Left ventricle myocardium inferior (tissue), 1 donor: ENCODE measurements at places on chromosomes 2 and 18.

- DNase-seq = no peak
Measured at GRCh38 chr2:137380610-137381009, 583.7 kb upstream of the HNMT start.

GRCh38 chr18:56021136-56021808 is 433.3 kb upstream of the TCF4 start:
- DNase-seq = no peak

DNA sequence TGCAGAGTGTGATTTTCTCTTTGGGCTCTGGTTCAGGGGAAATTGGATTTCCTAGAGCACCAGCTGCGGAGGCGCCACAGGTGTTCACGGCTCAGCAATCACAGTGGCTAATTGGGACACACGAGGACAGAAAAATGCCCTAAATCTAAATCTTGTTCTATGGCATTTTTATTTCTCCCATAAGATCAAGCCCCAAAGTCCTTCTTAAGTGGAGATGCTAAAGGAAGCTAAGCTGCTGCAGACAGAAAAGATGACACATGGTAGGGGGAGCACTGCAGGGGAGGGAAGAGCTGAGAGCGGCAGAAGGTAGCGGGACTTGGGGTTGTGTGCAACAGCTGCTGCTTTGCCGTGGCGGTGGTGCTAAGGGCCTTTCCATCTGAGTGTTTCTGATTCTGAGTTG is 280.6 kb downstream of the MYT1L start:
- no peak for DNase-seq

DNA sequence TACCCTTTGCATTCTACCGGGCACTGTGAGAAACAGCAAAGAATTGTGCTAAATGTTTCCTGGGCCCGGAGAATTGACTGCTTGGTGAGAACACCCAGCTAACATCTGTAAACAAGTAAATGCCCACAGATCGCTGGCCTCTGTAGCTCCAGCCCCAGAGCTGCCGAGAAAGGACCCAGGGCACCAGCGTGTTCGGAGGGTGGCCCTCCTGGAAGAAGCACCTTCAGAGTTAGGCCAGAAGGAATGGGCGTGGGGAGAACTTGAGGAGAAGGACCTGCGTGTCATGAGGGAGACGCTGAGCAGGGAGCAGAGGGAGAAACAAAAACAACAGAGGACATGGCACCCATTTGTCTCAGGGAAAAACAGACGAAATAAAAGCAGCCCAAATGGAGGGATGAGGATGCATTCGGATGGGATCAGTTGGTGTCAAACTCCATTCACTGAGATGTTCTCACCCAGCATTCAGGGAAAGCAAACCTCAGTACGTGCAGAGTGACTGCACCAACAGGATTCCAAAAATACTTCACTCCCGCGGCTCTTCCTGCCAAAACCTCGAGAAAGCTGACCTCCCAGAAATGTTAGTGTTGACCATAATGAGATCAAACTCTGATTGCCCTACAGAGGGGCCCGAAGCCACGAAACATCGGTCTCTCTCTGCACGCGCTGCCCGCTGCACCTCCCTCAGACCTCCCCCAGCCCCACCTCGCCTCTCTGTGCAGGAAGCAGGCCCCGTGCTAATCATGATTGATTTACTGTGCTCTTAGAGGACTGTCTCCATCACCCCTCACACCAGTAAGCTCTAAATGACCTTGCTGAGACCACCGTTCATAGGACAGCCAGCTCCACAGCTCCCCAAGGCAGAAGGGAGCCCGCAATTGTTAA is 376.3 kb upstream of the SALL3 start:
- DNase-seq = no peak

- no peak for DNase-seq
Measured at GRCh38 chr2:148493822-148494563, 150.6 kb upstream of the EPC2 start.

DNA sequence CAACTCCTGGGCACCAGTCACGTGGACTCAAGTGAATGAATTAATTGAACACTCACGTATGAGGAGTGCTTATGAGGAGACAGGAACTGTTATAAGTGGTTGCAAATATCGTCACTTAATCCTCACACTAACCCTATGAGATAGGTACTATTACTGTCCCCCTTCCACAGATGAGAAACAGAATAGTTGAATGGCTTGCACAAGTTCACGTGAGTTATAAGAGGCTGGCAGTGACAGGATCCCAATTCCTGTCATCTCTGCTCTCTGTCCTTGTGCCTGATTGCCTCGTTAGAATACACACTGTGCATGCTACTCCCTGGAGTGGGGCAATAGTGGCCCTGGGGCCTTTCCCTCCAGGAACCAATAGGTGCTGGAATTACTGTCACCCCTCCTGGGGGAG is 253.5 kb downstream of the DYSF start:
- DNase-seq = no peak

- DNase-seq = no peak
Measured at GRCh38 chr2:159613651-159614285, 2.6 kb downstream of the BAZ2B start.

GRCh38 chr2:239075918-239076758 is 228.3 kb downstream of the TWIST2 start:
- peak; percentile 28 for DNase-seq

DNA sequence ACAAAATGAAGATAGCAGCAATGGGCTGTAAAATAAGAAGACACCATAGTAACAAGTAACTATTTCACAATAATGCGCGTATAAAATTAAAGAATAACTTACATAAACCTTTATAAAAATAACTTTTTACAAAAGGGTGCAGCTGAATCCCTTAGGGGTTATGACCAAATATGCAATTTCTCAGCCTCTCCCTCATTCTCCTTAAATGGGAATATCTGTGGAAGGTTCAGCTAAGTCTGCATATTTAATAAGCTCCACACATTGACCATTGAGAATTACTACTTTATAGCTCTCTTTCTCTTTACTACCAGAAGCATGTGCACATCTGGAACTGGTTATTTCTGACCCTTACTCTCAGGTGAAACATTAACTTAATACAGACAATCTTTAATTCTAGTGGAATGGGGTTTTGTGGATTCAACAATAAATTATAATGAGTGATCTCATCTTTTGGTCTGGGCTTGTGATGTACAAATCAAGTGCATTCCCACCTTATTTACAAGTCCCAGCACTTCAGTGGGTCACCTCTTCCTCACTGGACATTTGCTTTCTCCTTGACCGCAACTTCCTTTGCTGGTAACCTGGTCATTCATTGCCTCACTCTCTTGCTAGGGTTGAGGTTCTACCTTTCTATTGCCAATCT is 15.7 kb downstream of the ARHGAP15 start:
- no peak for DNase-seq

DNA sequence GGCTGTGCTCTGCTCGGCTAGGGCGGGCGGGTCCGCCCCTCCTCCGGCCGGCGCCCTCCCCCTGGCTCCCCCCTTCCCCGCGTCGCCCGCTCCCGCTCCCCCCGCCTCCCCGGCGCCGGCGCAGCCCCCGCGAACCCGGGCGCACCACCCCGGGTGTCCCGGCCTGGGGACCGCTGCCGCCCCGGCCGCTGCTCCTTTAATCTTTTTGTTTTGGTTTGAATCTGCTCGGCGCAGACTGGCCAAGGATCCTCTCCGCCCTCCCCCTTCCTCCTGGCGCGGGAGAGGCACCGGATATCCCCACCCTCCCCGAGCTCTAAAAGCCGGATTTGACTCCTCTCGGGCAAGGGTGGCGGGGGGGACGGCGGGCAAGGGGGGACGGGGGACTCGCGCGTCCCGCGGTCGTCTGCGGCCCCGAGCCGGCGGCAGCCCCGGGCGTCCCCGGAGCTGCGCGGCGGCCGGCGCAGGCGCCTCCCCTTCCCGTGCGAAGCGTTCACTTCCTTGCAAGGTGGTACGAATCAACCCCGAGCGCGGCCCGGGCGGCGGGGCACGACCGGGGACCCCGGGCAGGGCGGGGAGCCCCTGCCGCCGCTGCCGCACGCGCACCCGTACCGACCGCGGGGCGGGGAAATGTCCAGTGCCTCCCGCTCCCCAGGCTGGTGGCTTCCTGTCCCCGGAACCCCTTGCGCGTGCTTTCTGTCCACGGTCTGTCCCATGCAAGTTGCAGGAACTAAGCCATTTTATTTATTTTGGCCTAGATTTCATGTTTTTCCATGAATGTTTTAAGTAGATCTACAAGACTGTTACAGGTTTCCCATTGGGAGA is at the start of gene PTGR3:
Gene PTGR3, minus strand, starts transcription at position 11 of the 822 bp plus-strand sequence. CDS start 81 bp downstream, outside the sequence.
- DNase-seq = peak; percentile 89

GRCh38 chr2:86140969-86141392 is 34.9 kb downstream of the PTCD3 start:
- DNase-seq = no peak

GRCh38 chr2:55871637-55872036 is 51.9 kb downstream of the EFEMP1 start:
- DNase-seq = no peak

- no peak for DNase-seq
Measured at GRCh38 chr2:148876595-148877402, 1.8 kb downstream of the KIF5C start.

- no peak for DNase-seq
Measured at GRCh38 chr2:149466635-149467034, 120.9 kb downstream of the MMADHC start.

DNA sequence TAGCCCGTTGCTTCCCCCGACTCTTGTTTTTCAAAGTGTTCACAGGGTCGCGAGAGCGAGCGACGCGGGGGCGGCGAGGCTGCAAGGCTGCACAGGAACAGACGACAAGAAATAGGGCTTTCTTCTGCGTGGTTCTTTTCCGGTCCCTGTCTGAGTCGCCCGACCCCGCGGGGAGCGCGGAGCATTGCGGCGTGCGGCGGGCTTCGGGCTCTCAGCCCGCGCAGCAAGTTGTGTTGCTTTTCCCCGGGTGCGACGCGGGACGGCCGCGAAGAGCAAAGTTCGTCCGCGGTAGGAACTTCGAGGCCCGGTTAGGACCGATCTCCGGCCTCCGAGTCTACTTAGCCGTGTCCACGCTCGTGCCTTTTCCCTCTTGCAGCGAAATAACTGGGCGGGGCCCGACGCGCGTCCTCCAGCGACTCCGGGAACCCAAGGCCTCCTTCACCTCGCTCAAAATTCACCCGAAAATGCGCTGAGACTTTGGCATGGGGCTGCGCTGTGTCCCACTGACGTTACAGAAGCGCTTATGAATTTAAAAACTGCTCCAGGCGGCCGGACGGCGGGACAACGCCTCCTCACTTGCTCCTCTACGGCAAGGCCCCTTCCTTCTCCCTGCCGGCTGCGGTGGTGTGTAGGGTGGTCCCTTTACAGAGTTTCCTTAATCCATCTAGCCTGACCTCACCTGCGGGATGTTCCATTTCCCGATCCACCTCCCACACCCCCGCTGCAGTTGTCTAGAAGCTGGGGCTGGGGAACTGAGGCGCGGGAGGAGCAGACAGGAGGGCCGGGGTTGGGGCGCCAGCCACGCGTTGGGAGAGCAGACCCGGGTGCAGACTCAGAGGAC is 1.5 kb upstream of the BCL2L11 start:
- peak; percentile 28 for DNase-seq

GRCh38 chr2:43355399-43355798 is 129.0 kb upstream of the ZFP36L2 start:
- DNase-seq = no peak

- DNase-seq = no peak
Measured at GRCh38 chr2:200259577-200259957, 46.9 kb upstream of the SPATS2L start.

- peak; percentile 52 for DNase-seq
Measured at GRCh38 chr18:48441405-48441881, 32.3 kb upstream of the ZBTB7C start.

DNA sequence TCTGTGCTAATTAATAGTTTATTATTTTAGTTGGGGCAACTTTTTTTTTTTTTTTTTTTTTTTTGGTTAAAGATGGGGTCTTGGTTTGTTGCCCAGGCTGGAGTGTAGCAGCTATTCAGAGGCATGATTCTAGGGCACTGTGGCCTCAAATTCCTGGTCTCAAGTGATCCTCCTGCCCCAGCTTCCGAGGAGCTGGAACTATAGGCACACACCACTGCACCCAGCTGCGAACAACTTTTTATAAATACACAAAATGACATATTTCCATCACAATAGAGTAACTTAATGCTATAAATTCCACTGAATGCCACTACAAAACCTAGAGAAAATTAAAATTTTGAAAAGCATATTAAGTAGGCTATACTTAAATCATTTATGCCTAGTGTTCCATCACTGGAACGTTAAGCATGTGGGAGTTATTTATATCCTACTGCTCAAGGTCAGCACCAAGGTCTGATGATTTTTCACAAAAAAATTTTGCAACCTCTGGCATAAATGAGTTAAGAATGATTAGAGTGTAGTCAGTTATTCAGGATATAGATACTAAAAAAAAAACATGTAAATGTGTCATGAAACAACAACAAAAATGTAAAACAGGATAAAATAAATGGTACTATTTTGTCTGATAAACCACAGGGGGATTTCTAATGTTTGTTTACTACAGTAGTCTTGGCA is 46.8 kb downstream of the GFPT1 start:
- DNase-seq = no peak

GRCh38 chr2:237816531-237816930 is 18.0 kb downstream of the RBM44 start:
- DNase-seq = no peak

GRCh38 chr18:2971741-2972552 is 41.0 kb downstream of the LPIN2 start:
- DNase-seq = peak; percentile 34

DNA sequence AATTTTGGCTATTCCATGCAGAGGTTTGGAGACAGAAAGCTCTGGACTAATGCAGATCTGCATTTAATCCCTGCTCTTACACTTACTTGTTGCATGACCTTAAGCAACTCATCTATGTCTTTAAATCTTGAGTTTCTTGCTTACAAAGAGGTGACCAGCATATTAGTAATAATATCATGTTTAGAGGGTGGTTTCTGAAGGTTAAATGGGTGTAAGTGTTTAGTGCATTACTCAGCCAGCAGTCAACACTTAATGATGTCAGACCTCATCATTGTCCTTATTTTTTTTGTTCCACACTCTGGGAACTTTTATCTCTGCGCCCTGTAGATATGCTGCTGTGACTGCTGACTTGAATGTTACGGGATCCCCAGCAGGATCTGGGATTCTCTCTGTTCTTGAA is 1.7 kb downstream of the IL1RL1 start:
- no peak for DNase-seq

GRCh38 chr2:99489761-99490622 is at the start of gene REV1:
Gene REV1 (minus strand): TSS chr2:99490017. CDS start chr2:99464975, 25,042 bp downstream.
- DNase-seq = peak; percentile 90

DNA sequence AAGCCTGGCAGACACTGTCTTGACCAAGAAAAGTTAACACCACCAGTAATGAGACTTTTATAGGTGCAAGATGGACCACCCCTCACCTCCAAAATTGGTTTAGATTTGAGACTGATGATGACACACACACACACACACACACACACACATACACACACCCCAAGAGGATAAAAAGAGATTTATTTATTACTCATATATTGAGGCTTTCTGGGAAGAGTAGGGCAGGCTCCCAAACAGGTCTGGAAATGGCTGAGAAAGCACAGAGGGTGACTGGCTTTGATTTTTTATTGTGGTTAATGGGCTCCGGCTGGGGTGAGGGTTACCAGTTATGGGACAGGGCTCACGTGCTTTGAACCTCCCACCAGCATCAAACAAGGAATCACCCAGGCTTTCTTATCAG is 54.2 kb upstream of the ADAM23 start:
- no peak for DNase-seq

DNA sequence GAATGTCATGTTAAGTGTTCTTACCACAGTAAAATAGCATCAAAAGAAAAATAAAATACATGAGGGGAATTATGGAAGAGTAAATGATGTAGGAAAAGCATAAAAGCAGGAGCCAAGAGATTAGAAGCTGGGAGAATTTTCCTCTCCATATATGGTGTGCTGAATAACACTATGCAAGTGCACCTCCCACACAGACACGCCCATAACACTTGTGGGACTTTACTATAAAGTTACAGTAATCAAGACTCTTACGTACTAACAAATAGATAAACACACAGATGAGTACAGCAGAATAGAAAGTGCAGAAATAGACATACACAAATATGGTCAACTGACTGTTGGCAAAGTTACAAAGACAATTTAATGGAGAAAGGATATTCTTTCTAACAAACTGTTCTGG is 16.0 kb upstream of the SPHKAP start:
- DNase-seq = no peak
